Stimulated activated CD4-positive, alpha-beta T cell treated with anti-CD3 and anti-CD28 coated beads, Interleukin-1b, Interleukin-23, amount 100 ng/mL, for 1 hour (primary cell): ENCODE measurements at places on chromosomes 7 and 10.

- DNase-seq: no peak
These were observed 706 bp downstream of the TBATA start for GRCh38 chr10:70784471-70784870.

GRCh38 chr10:104234934-104235333 lies 2.8 kb upstream of the CFAP43 start:
- DNase-seq: no peak

DNA sequence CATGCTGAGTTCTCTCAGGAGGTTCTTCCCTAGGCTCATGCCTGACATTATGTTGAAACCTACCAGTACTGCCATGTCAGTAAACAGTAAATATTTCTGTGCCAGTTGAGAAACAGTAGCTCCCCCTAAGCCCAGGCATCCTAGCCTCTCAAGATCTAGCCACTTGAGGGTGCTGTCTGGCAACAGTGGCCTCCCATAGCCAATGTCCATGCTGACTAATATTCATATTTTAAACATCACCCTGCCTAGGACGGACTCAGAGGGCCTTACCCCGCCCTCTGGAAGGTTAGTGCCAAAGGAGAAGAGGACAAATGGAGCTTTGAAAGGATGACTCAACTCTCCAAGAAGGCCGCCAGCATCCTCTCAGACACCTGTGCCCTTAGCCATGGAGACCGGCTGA lies 7.7 kb downstream of the ACSM6 start:
- no peak for DNase-seq

DNA sequence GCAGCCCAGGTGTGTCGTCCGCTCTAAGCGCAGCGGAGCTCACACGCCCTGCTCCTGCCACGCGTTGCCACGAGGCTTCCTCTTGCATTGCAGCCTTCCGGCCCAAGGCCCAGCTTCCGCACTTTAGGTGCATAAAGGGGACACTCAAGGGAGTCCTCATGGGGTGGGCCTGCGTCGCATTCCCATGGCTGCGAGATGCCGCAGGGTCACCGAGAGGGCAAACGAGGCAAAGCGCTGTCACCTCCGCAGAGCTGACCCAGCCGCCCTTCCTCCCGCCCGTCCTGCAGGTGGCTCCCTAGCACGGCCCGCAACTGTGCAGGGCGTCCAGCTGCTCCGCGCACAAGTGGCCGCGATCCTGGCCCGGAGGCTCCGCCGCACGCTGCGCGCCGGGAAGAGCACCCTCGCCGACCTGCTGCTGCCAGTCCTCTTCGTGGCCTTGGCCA lies 283.5 kb downstream of the ABCA13 start:
- DNase-seq: no peak

DNA sequence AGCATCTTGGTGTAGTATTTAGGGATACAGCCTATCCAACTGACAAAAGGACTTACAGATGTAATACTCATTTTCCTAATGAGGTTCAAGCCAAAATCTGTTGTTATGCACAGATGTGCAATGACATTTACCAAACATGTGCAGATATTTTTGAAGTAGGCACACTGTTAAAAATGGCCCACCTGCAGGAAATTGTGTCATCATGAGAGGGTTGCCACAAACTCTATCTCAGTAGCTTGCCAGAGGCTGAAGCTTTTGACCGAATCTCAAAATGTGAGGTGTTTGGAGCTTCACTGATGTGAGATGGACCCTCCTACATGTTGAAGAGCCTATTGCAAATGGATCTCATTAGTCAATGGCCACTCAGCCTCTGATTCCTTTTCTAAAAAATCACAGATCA lies 89.7 kb upstream of the CSTF2T start:
- no peak for DNase-seq

- DNase-seq: no peak
These were observed 60.9 kb upstream of the CAMK2B start for GRCh38 chr7:44386139-44386913.

GRCh38 chr7:98520356-98520951 lies 96.6 kb upstream of the NPTX2 start:
- DNase-seq: no peak

- DNase-seq: no peak
These were observed 18.8 kb upstream of the TBC1D12 start for GRCh38 chr10:94383530-94383929.

GRCh38 chr10:89118091-89118490 lies 89.0 kb downstream of the CH25H start:
- no peak for DNase-seq

DNA sequence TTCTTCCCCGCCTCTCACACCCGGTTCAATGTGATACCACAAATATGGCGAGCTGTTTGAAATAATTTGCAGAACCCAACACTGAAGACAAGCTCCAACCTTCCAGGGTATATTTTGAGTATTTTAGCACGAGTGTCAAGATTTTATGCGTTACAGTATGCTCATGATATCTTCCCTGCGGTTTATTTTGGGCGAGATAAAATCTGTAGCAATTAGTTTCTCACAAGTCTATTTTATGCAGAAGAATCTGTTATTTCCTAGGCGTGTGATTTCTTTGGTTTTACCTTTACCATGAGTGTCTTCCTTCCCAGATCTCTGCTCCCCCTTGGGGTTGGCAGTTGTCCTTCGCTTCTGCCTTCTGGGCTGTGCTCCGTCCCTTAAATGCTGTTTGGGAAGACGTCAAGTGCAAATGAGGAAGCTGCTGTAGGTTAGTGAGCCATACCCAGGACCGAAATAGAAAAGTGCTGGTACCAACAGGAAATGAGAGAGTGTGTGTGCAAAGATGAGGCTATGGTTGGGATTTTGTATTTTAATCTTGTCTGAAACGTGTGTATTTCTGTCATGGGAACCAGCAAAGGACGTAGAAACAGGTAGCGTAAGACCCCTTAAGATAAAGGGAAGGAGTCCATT lies 299.8 kb downstream of the KLF6 start:
- no peak for DNase-seq

- DNase-seq: no peak
These were observed 440.2 kb upstream of the MKI67 start for GRCh38 chr10:128566361-128566968.
